ENCODE measurements at places on chromosomes 1 and 21.
A peak's percentile ranks its signal among the peaks of the same experiment; 100 is the strongest.

- no peak for DNase-seq
Measured at GRCh38 chr1:157893686-157894085, 52.1 kb upstream of the CD5L start.

DNA sequence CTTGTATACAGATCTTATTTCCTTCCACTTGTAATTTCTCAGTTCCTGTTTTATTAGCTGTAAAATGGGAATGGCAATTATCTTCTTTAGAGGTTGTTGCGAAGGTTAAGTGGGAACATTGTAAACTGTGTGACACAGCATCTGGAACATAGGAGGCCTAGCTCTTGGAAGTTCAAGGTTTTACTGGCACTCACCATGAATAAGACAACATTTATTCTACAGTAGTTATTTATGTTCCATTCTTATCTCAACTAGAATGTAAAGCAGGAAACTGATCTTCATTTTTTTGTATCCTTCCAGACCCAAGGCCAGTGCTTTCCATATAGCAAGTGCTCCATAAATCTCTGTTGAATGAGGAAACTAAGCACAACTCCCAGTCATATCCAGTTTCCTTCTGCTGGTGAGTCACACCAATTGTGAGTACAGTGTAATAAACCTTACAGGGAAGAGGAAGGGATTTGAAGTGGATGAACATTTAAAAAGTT, 1.4 kb downstream of the BCL10 start:
- no peak for DNase-seq

GRCh38 chr1:179297105-179297378, 3.4 kb downstream of the SOAT1 start:
- no peak for DNase-seq

GRCh38 chr1:240044620-240045019, 47.1 kb upstream of the FMN2 start:
- no peak for DNase-seq

DNA sequence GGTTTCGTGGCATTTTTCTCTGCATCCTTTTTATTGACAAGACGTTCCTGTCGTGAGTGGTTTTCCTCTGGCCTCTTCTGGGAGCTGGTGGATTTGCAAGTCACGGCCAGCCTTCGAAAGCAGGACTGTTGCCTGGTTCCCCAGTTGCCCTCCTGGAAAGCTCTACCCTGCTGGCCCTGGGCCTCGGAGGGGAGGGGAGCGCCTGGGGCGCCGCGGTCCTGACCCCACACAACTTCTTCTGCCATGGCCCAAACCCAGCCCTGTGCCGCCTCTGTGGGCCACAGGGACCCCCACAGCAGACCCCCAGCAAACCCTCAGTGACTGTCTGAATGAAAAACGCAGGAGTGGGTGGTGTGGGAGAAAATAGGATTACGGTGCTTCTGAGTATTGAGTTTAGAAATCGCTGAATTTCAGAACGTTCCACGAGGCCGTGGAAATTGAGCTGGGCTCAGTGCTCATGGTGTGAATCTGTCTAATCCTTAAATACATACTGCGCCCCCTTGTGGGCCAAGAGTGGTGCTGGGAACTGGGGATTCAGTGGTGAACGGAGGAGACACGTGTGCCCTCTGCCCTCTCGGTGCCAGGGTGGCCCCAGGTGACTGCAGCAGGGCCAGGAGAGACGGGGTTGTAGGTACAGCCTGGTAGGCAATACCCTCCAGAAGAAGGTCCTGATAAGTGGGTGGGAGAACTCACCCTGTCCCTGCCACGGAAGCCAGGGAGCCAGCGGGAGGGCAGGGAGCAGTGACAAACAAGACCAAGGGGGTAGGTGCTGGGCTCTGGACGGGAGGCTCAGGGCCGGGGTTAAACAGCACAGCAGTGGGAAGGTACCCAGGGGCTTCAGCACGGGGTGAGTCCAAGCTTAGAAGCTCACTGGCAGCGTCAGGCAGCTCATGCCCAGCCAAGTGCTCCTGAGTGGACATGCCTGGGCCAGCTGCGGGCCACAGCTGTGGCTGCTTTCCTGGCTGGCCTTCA, 101.2 kb upstream of the COL6A1 start:
- DNase-seq = peak; percentile 19

- DNase-seq = peak; percentile 79
Measured at GRCh38 chr1:26900001-26900814, at the start of gene GPATCH3. GPATCH3 (minus strand) TSS chr1:26900467; CDS start chr1:26900442, 25 bp downstream.

- DNase-seq = peak; percentile 85
Measured at GRCh38 chr1:60359431-60359830, 285.9 kb upstream of the C1orf87 start.
